NCI-H1436 treated with DMSO at 0.1 percent for 48 hours (cell line): ENCODE measurements at places on chromosomes 7 and 10.

GRCh38 chr10:28677888-28678686, 766 bp downstream of the BAMBI start:
- DNase-seq, result no peak

DNA sequence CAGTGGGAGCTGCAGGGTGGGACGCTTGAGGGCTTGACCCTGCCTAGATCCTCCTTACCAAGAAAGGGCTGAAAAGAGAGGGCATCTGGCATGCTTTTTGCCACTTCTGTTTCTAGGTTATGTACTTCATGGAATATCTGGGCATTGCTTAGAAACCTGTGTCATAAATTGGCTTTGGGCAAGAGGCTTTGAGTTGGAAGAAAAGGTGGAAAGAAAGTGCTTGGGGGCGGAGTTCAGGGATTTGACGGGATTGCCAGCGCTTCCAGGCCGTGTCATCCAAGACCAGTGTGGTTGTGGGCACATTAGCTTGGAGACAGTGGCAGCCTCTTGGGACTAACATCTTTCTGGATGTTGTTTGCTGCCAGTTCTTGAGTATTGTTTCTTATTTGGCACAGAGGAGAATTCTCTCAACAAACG, 825 bp downstream of the ZNF862 start:
- DNase-seq, result no peak

GRCh38 chr7:32259931-32260596, 189.9 kb upstream of the PDE1C start:
- DNase-seq, result no peak

DNA sequence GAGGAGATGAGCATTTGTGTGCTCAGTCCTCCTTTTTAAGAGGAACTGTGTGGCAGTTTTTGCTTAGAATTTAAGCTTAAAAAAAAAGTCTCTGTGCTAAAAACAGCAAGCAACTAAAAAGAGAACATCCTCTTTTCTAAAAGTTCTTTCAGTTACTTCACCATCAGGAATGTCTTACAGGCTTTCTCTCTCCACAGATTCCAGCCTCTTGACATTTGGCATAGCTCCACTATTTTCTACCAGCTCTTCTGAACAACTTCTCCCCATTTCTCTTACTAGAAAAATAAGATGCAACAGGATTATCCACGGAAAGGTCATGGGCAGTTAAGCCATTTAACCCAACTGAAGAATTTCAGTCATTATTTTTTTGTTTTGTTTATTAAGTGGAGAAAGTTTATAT, 13.2 kb downstream of the PCLO start:
- DNase-seq, result no peak

- DNase-seq, result no peak
Observed at GRCh38 chr7:11767148-11767547, 64.8 kb downstream of the THSD7A start.

- DNase-seq, result no peak
Observed at GRCh38 chr10:71611131-71611530, 108.4 kb downstream of the C10orf105 start.

- no peak for DNase-seq
Observed at GRCh38 chr10:113382691-113383090, 170.2 kb upstream of the HABP2 start.

- DNase-seq, result no peak
Observed at GRCh38 chr10:20682782-20683181, 214.3 kb downstream of the NEBL start.

DNA sequence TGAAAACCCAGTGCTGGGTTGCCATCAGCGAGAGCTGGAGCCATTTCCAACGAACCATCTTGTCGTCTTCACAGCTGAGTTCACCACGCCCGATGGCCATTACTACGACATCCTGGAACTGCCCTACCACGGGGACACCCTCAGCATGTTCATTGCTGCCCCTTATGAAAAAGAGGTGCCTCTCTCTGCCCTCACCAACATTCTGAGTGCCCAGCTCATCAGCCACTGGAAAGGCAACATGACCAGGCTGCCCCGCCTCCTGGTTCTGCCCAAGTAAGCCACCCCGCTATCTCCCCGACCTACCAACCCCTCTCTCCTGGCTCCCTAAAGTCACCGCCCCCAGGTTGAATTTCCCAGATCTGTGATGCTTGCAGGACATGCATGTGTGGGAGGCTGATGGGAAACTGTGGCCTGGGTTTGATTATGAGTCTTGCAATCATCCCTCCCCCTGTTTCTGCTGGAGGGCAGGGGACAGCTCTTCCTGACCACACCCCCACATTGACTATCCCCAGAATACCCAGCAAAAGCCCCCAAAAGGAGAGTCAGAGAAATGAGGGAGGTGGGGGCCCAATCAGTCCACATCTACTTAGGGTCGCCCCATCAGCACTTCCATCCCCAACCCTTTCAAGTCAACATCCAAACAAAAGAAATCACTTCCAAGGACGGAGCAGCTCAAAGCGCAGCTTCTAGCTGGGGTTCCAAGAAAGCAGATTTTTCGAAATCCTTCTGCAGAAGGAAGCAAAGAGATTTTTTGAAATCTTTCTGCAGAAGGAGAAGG, 6.9 kb downstream of the SERPINE1 start:
- DNase-seq, result no peak
